ENCODE measurements at places on chromosomes 4 and X. TPM values are rescaled to one million over a fixed set of nuclear protein-coding genes. Genes with fewer than 3 reads are reported as not detected.

DNA sequence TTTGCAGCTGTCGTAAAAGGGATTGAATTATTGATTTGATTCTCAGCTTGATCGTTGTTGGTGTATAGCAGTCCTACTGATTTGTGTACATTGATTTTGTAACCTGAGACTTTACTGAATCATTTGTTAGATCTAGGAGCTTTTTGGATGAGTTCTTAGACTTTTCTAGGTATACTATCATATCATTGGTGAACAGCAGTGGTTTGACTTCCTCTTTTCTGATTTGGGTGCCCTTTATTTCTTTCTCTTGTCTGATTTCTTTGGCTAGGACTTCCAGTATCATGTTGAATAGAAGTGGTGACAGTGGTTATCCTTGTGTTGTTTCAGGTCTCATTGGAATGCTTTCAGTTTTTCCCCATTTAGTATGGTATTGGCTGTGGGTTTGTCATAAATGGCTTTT is 8.4 kb downstream of the APOOL start:
- no peak for DNase-seq

DNA sequence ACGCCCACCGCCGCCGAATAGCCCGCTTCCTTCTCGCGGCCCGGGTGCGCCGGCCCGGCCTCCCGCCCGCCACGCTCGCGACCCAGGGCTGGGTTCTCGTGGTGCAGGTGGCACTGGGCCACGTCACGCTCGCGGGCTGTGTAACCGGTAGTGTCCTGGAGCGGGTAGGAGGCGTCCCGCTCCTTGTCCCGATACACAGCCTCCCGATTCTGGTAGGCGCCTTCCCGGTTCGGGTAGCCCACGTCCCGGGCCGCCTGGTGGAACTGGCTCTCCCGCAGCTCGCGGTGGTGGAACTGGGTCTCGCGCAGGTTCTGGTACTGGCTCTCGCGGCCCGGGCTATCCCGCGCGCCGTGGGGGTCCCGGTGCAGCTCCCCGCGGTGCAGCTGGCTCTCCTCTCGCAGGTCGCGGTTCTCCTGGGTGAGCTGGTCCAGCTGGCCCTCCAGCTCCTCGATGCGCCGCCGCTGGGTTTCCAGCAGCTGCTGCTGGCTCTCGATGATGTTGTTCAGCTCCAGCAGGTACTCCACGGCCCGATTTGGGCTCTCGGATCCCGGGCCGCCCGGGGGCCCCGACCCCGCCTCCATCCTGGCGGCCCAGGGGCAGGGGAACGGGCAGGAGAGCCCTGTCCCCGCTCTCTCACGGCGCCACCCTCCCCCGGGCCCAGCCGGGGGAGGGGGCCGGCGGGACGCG is 39.3 kb upstream of the IQSEC2 start:
- DNase-seq, result no peak

ASMT gene
- total RNA-seq, result not detected

SOWAHD gene
- 0.26 TPM for total RNA-seq

DNA sequence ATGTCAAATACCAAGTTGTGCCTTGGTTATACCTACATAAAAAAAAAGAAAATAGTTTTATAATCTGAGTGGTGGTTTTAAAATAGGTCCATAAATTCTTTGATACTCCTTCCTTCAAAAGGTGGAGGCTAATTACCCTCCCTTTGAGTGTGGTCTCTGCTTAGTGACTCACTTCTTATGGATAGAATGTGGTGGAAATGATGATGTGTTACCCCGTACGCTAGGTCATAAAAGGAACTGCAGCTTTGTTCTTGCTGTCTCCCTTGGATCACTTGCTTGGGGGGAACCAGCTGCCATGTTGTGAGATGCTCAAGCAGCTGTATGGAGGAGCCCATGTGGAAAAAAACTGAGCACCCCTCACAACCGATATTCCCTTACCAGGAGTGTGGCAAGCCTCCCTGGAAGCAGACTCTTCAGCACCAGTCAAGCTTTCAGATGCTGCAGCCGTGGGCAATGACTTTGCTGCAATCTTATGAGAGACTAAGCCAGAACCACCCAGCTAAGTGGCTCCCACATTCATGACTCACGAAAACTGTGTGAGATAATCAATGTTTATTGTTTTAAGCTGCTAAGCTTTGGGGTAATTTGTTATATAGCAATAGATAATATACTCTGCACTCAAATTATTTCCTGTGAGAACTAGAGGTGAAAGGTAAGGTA is 195.0 kb upstream of the GATB start:
- DNase-seq, result peak; percentile 73
